ENCODE measurements at places on chromosomes 1 and 21.

DNA sequence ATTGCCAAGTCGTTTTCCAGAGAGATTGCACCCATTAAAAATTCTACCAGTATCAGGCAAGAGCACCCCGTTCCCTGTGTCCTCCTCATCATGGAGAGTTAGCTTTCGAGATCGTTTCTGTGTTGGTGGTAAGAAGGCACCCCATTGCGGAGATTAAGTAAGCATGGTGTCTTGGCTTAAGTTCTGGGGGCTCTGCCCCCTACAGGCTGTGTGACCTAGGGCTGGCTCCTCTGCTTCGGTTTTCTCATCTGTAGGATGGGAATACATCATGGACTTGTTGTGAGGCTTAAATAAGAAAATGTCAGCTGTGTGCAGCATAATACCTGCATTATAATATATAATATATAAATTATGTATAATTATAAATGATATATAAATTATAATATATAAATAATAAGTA is 36.8 kb upstream of the TENT5C start:
- DNase-seq: no peak

DNA sequence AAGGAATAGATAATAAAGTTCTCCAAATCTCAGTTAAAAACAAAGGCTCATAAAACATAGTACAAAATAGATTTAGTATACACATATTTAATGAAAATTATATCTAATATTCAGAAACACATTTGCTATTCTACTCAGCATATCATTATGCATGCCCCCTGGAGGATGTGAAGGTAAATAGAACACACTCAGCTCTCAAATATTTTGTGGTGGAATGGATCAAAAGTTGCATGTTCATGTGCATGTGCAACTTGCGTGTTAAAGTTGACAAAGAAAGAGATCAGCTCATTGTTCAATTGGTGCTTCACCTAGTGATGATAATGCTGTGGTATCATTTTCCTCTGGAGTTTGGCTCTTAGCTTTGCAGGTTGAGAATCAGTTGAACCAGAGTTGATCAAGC is 4.9 kb upstream of the ZNF644 start:
- DNase-seq: no peak

GRCh38 chr1:51515982-51516648 is 3.0 kb downstream of the EPS15 start:
- DNase-seq: no peak

- peak; percentile 71 for DNase-seq
These were observed 5.8 kb upstream of the ITGB2 start for GRCh38 chr21:44926331-44927101.

DNA sequence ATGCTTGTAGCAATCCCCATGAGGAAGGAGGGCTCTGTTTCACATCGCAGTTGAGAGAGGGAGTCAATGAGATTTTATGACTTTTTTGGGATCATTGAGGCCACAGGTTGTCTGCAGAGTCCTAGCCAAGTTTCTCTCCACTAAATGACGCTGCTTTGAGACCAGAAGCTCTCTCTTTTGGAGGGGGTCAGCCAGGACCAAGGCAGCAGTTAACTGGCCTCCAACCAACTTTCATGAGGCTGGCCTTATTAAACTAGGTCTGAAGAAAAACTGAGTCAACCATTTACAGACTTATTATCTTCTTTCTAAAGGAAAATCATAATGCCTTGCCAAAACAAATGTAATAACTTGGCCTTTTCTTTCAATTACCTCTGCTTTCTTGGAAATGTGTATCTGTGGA is 8.6 kb downstream of the WLS start:
- no peak for DNase-seq

GRCh38 chr1:233209481-233209880 is 86.0 kb downstream of the PCNX2 start:
- no peak for DNase-seq

- no peak for DNase-seq
These were observed 10.5 kb downstream of the FOXJ3 start for GRCh38 chr1:42324398-42325013.

- DNase-seq: no peak
These were observed 10.6 kb upstream of the PARS2 start for GRCh38 chr1:54774820-54775498.

GRCh38 chr1:107467286-107467685 is 326.4 kb downstream of the NTNG1 start:
- no peak for DNase-seq

- DNase-seq: no peak
These were observed 118.4 kb downstream of the CRYAA start for GRCh38 chr21:43287111-43287760.
